ENCODE measurements at places on chromosomes 7 and 10.

GRCh38 chr10:6532321-6532720 is 47.8 kb downstream of the PRKCQ start:
- no peak for DNase-seq

- DNase-seq, result no peak
Observed at GRCh38 chr10:119296703-119297102, 89.3 kb downstream of the GRK5 start.

- DNase-seq, result no peak
Observed at GRCh38 chr10:51860257-51860656, 160.9 kb upstream of the CSTF2T start.

GRCh38 chr10:132193907-132194552 is 7.3 kb downstream of the DPYSL4 start:
- peak; percentile 84 for DNase-seq

GRCh38 chr10:88687853-88688467 is 18.1 kb upstream of the LIPK start:
- DNase-seq, result no peak

GRCh38 chr10:96663797-96664196 is 56.5 kb downstream of the PIK3AP1 start:
- no peak for DNase-seq

- no peak for DNase-seq
Observed at GRCh38 chr7:33379891-33380525, 250.6 kb downstream of the BBS9 start.

DNA sequence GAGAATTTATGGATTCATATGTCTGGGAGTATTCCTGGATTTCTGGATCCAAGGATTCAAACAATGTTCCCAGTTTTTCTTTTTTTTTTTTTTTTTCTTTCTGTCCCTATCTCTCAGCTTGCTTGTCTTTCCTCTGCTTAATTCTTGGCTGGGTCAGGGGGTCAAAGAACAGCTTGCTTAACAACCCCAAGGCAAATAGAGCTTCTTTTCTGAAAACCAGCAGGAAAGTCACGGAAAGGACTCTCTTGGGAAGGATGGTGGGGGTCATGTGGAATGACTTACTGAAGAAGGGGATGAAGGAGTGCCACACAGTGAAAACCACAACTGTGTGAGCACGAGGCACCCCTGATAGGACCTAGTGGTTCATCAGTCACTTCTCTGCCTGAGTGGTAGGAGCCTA is 36.1 kb downstream of the GRK5 start:
- DNase-seq, result no peak

DNA sequence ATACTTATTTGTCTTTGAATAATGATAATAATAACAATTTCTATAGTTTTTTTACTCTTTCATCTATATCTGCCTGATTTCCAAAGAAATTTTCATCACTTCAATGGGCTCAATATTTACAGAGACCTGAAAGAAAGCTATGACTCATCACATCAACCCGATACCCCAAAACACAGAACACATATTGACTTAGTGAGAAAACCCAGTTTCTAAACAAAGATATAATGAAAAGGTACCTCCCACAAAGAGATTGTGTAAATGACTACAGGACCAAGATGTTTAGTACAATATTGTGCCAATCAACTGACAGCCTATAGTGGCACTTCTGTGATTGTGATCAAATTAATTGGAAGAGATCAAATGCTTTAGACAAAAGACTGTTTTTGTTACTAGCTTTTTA is 133.9 kb downstream of the PCDH15 start:
- no peak for DNase-seq

DNA sequence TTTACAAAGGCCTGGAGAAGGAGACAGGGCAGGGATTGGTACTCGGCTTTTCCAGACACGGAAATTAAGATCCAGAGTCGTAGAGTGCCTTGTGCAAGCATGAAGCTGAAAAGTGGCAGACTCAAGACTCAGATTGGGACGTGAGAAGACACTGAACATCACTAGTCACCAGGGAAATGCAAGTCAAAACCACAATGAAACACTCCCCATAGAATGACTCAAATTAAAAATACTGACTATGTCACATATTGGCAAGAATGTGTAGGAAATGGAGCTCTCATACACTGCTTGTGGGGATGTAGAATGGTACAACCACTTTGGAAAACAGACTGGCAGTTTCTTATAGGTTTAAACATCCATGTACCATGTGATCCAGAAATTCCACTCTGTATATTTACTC is 472.0 kb downstream of the RPS24 start:
- peak; percentile 48 for DNase-seq

DNA sequence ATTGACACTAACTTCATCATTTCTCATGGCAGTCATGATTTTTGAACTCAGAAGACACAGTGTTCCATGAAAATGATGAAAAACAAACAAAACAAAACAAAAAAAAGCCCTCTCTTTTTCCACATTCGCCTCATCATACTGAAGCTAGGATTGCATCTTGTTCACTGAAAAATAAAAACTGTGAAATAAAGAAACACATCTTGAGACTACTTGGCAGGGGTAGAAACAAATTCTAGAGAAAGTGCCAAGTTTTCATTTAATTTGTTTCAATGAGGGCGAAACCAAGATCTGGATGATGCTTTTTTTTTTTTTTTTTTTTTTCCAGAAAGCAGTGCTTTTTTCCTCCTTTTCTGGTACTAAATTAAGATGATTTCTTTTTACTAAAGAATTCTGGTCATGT is 350.4 kb upstream of the ETV1 start:
- no peak for DNase-seq

DNA sequence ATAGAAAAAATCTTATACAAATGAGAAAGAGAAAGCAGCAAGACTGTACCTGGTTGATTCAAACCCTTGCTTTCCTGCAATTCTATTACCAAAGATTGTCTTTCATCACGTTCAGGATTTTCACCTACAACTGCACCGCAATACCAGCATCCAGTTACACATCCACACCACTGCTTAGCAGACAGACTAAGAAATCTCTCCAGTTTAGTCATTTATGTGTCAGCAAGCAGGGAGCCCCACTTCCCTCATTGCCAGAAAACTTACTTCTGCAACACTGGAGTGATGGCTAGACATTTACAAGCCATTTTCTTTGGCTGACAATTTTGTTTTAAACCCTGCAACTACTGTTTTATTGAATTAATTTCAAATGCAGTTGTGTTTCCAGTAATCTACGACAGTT is 359.6 kb upstream of the MEOX2 start:
- DNase-seq, result no peak

- DNase-seq, result no peak
Observed at GRCh38 chr10:29105516-29106215, 183.2 kb upstream of the LYZL1 start.

- no peak for DNase-seq
Observed at GRCh38 chr10:526651-527312, 162.7 kb downstream of the DIP2C start.

- DNase-seq, result no peak
Observed at GRCh38 chr7:112757337-112757736, 32.9 kb downstream of the TMEM168 start.

GRCh38 chr7:131629217-131629882 is 72.9 kb upstream of the PODXL start:
- DNase-seq, result no peak

GRCh38 chr10:62062752-62063512 is 161.4 kb downstream of the ARID5B start:
- DNase-seq, result no peak

DNA sequence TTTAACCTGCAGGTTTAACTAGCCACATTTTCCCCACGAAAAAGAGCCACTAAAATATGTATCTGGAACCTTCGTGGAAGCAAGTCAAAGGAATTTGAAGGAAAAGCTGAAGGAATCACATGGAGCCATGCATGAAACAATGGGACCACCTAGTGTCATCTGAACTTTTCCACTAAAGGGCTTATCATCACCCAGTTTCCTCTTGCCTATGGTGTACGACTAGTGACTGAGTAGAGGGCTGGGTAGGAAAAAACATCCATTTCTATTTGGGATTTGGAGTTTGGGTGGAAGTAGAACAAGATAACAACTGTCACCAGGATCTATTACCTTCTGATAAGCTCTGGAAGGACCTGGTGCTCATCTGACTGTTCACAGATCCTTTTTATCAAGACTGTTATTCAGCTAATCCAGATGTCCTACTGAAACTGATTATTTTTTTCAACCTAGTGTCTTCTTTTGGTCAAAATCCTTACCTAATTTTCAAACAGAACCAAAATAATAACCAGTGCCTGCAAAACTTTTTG is 153.2 kb upstream of the COL1A2 start:
- DNase-seq, result no peak
